ENCODE measurements at places on chromosomes 6 and 20. TPM values are rescaled to one million over a fixed set of nuclear protein-coding genes. Genes with fewer than 3 reads are reported as not detected.
A peak's percentile ranks its signal among the peaks of the same experiment; 100 is the strongest.

Gene PPP1R18
- 283 TPM for total RNA-seq

Gene LST1
- total RNA-seq: 69.8 TPM

Gene BPIFB4
- total RNA-seq: not detected

- H3K27me3 ChIP-seq: no peaks in the 10 kb centered on the region
- H3K27ac ChIP-seq: no peak overlapping the region
- no peak overlapping the region for H3K4me3 ChIP-seq
- peaks cover 89% of the 10 kb centered on the region for H3K36me3 ChIP-seq
- DNase-seq: no peak
These were observed 11.6 kb downstream of the TNFAIP3 start for GRCh38 chr6:137878486-137879285.

- H3K4me3 ChIP-seq: peak overlapping the region; percentile 88
- DNase-seq: peak; percentile 50
- no peaks in the 10 kb centered on the region for H3K27me3 ChIP-seq
- H3K4me1 ChIP-seq: peaks cover 94% of the 10 kb centered on the region
- H3K36me3 ChIP-seq: peaks cover 39% of the 10 kb centered on the region
These were observed 113.1 kb downstream of the FYN start for GRCh38 chr6:111759836-111760785.

GRCh38 chr6:145367149-145367548 lies 368.2 kb downstream of the EPM2A start:
- H3K27me3 ChIP-seq: no peaks in the 10 kb centered on the region
- no peak for DNase-seq

Measured in activated CD4-positive, alpha-beta memory T cell treated with anti-CD3 and anti-CD28 coated beads, Interleukin-2, amount 10 ng/mL, durations not matched to agents 7 days and 5 days (primary cell).